ENCODE measurements at places on chromosomes 1 and 21.

- DNase-seq = no peak
Measured at GRCh38 chr1:246591047-246591446, 24.8 kb downstream of the CNST start.

- no peak for DNase-seq
Measured at GRCh38 chr1:51656374-51656773, 39.5 kb downstream of the OSBPL9 start.

DNA sequence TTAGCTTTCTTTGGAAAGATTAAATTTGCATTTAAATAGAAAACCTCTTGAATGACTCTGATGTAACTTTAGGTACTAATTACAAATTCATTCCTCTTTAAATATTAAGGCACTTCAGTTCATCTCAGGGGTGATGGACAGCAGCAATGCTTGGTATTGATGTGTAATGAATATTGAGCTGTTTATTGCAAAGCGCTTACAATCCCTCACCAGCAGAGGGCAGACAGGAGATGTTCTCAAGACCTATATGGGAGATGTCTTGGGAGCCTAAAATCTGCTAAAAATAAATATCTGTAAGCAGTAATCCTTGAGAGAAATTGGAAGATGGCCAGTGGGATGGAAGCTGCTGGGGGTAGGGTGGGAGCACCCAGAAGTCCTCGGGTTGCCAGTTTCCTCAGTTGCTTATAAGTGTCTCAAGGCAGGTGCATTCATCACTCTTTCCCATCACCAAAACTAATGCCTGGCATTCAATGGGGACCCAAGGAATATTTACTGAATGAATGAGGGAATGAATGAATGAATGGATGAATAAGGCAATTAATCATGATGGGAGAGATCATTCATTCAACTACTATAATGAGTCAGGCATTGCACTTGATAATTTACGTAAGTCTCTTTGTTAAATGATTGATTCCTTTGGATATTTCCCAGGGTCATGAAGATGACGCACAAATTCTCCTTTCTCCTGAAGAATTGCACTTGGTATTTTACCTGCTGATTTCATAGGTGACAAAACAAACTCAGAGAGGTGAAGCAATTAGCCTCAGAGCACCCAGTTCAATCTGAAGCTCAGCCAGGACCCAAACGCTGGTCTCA lies 2.3 kb downstream of the KLHDC8A start:
- DNase-seq = no peak

DNA sequence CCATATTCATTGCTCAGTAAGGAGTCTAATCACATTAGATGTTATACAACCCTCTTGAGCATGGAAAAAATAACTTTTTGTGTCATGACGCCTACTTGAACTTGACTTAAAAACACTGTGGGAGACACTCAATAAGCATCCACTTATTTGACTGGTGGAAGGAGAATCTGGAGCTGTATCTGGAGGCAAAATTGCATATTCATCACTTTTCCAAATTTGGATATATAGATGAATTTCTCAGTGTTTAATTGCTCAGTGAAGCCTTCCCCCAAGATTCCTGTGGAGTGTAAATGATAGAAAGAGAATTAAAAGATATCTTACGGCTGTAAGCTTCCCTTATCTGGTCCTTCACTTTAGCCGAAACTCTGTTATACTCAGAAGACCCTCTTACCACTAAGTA lies 610.7 kb upstream of the ADGRL2 start:
- no peak for DNase-seq

GRCh38 chr1:183633676-183634343 lies 1.8 kb downstream of the ARPC5 start:
- peak; percentile 42 for DNase-seq

DNA sequence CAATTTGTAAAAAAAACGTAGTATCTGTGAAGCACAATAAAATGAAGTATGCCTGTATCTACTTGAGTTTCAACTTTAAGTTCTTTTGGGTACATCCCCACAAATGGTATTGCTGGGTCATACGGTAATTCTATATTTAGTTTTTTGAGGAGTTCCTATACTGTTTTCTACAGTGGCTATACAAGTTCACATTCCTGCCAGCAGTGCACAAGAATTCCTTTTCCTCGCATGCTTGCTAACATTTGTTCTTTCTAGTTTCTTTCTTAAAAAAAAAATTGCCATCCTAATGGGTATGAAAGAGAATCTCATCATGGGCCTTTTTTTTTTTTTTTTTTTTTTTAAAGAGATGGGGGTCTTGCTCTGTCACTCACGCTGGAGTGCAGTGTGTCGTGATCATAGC lies 41.9 kb downstream of the UCK2 start:
- no peak for DNase-seq

- DNase-seq = no peak
Measured at GRCh38 chr1:230105754-230106625, 39.0 kb downstream of the GALNT2 start.

DNA sequence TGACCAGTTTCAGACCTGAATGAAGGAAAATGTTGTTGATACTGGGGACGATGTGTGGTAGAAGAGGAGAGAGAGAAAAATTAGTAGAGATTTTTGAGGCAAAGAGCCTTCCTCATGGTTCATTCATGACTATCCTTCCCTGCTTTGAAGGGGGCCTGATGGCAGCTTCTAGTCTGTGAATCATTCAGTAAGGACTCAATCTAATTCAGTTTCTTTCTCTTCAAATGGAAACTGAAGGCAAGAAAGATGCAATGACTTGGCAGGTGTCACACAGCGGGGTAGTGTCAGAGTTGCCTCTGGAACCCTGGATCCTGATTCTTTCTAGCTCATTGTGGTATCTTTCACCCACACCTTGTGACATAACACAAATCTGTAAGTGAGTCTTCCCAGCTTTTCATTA lies 14.9 kb upstream of the CD5L start:
- no peak for DNase-seq

DNA sequence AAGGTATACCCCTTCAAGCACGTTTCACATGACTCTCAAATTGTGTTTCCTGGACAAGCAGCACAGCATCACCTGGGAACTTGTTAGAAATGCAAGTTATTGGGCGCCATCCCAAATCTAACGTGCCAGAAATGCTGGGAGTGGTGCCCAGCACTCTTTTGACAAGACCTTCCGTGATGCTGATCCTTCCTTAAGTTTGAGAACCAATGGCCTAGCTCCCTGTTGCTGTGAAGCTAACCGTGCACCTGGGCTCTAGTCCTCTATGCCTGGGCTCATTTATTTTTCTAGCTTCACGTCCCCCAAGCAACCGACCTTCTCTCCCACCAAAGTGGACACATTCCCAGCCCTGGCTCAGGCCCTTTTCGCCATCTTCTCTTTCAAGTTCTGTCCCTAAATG lies 4.3 kb downstream of the BEST4 start:
- DNase-seq = no peak

- DNase-seq = no peak
Measured at GRCh38 chr1:53698384-53698980, 40.5 kb downstream of the GLIS1 start.

DNA sequence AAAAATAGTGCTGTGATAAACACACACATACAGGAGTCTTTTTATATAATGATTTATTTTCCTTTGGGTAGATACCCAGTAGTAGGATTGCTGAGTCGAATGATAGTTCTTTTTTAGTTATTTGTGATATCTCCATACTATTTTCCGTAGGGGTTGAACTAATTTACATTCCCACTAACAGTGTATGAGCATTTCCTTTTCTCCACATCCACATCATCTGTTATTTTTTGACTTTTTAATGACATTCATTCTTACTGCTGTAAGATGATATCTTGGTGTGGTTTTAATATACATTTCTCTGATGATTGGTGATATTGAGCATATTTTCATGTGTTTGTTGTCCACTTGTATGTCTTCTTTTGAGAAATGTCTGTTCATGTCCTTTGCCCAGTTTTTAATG lies 78.3 kb downstream of the NIBAN1 start:
- no peak for DNase-seq

GRCh38 chr1:7610936-7611335 lies 160.2 kb upstream of the VAMP3 start:
- DNase-seq = no peak

- peak; percentile 8 for DNase-seq
Measured at GRCh38 chr1:60894130-60894529, 188.2 kb upstream of the NFIA start.

DNA sequence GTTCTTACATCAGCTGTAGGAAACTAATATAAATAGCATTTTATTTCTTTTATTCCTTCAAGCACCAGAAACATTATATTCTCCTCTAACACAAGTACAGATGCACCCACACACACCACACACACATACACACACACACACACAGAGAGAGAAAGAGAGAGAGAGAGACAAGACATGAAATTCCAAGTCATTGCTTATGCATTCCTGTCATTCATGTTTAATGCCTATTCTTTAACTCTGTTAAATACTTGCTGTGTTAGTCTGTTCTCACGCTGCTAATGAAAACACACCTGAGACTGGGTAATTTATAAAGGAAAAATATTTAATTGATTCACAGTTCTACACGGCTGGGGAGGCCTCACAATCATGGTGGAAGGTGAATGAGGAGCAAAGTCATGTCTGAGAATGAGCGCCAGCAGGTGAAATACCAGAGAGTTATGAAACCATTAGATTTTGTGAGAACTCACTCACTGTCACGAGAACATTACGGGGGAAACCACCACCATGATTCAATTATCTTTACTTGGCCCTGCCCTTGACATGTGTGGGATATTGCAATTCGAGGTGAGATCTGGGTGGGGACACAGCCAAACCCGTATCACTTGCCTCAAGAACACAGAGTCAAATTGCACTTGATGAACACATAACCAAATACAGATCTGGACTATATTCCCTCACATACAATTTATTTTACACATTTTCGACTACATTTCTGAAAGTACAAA lies 1058.1 kb upstream of the TMPRSS15 start:
- DNase-seq = no peak

DNA sequence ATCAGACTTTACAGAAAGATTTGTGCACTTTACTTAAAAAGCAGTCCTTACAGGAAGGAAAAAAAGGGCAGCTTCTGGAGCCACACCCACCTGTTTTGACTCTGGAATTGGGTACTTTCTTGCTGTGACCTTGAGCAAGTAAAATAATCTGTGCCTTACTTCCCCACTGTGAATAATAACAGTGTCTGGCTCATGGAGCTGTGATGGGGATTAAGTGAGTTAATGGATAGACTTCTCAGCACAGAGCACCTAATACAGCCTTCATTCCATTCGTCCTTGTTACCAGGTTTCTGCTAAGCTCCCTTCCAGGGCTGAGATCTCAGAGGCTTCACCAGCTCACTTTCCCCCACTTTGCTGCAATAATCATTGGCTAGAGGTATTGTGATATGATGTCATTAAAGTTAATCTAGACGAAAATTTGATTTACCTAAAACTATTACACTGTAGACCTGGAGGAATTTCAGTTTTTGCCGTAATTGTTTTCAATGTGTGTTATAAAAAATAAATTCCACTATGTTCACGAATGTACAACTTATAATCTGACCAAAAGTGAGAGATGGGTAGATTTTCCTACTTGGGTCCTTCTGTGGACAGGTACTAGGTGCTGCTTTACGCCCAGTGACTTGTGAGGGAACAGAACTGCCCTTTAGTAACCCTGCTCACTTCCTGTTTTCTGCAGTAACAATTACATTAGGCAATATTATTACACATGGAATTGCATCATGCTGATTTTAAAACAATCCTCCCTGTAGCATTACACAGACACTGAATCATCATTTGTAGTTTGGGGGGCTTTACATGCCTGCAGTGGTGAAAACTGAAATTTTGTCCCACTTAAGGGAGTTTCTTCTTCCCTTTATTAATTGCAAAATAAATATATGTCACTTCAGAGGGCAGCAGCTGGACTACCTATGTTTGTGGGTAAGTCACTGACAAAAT lies 19.7 kb upstream of the ABCG1 start:
- DNase-seq = peak; percentile 42

DNA sequence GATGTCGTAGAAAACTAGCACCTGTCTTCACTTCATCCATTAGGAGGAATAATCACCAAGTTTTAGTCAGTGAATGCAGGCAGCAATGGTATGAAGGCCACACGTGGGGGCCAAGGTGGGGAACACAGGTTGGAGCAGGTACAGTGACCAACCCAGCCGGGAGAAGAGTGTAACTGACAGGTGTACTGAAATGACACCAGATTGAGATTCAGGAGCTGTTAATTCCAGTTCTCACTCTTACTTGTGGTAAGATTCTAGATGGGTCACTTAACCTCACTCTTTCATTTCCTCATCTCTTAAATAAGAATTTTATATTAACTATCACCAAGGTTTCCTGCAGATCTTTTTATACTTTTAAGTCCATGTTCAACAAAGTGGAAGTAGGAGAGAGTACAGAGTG lies 206.2 kb upstream of the PTBP2 start:
- no peak for DNase-seq

GRCh38 chr1:151435174-151435573 lies 24.1 kb downstream of the POGZ start:
- DNase-seq = no peak

- no peak for DNase-seq
Measured at GRCh38 chr1:115676498-115677181, 34.9 kb downstream of the VANGL1 start.

DNA sequence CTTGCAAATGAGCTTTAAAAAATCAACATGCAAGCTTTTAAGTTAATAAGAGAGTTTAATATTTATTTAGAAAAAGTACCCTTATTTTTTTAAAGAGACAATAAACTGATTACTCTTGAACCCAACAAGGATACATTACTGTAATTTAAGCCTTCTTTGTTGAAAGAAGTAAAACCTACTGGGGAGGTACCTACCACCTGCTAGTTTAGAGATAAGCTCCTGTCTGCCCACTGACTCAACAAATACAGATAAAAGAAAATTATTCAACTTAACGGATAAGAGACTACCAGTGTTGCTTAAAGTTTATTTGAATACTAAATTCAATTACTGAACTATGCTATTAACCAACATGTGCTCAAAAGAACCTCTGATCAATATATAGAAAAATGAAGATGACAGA lies 23.1 kb downstream of the USP24 start:
- DNase-seq = no peak

GRCh38 chr1:164856381-164856780 lies 297.4 kb downstream of the PBX1 start:
- DNase-seq = no peak

DNA sequence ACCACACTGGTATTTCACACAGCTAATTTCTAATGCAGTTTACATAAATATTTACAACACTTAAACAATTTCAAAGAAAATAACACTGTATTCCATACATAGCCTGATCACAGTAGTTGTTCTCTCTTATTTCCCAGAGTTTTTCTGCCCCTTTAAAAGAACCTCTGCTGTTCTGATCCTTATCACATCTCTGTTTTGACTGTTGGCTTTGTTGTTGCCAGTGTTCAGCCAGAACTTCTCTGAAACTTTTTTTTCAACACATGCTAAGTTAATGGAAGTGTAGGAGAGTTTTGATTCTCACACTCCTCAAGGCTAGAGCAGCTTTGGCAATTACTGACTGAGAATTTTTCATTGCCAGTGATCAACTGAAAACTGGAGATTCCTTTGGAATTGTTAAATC lies 11.1 kb downstream of the SELE start:
- no peak for DNase-seq

All from DMS153 (cell line).